ENCODE measurements at places on chromosomes 13 and 19.
A peak's percentile ranks its signal among the peaks of the same experiment; 100 is the strongest.

DNA sequence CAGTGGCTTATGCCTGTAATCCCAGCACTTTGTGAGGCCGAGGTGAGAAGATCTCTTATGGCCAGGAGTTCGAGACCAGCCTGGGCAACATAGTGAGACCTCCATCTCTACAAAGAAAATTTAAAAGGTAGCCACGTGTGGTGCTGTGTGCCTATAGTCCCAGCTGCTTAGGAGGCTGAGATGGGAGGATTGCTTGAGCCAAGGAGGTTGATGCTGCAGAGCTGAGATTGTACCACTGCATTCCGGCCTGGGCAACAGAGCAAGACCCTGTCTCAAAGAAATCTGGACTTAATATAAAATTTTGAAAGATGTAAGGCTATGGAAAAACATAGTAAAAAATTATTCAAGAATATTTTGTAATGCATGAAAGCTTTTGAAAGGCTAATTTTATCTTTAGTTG, 65.3 kb upstream of the RNF113B start:
- no peak for DNase-seq

DNA sequence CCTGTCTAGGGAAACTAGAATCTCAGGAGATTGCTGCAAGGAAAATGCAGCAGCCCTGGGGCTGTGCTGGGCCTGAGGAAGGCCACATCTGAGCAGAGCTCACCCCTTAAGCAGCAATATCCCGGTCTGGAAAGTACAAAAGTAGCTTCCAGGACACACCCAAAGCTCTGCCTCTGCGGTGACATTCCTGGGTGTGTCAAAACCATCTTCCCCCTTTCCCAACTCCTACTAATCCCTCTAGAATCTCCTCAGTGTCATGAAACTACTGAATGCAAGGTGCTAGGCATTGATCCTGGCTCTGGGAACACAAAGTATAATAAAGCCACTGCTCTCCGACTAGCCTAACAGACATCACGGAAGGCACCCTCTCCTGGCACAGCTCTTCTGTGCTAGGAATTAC, 5.0 kb downstream of the PBX4 start:
- DNase-seq: no peak

DNA sequence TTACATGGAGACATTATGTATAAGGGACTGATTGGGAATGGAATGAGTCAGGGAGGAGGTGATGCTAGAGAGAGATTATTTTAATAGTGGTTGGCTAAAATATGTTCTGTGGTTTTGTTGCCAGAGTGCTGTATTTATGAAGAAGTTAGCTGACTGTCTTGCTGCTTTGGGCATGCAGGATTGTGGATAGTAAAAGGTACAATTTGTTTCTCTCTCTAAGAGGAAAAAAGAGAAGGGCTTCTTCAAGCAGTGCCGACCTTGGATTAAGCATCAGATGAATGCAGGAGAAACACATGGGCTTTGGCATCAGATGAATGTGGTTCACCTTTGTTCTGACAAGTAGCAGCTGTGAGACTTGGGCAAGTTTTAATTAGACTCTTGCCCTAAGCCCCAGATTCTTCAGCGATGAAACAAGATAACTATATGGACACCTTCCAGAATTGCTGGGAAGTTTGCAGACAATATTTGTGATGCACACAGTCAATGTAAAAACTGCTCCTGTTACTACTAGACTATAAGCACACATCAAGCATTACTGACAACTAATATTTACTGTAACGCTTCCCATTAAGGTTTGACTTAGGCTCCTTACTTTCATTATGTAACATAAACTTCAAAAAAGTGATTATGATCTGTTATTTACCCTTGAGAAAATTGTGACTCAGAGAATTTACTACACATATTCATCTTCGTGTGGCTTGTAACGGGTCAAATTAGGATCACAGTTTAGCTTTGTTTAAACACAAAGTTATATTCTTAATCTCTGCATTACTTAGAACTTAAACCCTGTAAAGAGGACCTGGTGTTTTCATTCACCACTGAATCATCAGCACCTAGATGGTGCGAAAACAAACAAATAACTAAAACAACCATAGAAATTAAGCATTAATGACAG, 824.0 kb downstream of the PCDH9 start:
- DNase-seq: no peak

DNA sequence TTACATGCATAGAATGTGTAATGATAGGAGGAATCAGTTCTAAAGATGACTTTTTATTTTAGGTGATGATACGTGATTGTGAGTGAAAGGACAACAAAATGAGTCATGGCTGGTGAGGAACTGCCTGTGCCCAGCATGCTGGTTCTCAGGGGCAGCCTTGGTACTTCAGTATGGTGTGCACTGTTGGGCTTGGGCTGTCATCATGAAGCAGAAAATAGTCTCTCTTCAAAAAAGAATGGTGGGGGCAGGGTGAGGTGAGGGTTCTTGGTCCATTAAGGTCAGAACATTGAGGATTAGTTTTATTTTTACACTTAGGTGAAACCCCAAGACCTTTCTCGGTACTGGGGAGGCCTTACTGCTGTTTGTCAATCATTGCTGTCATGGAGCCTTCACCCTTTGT, 309.5 kb downstream of the MTUS2 start:
- no peak for DNase-seq

GRCh38 chr19:16338470-16339360, 14.1 kb downstream of the KLF2 start:
- no peak for DNase-seq

DNA sequence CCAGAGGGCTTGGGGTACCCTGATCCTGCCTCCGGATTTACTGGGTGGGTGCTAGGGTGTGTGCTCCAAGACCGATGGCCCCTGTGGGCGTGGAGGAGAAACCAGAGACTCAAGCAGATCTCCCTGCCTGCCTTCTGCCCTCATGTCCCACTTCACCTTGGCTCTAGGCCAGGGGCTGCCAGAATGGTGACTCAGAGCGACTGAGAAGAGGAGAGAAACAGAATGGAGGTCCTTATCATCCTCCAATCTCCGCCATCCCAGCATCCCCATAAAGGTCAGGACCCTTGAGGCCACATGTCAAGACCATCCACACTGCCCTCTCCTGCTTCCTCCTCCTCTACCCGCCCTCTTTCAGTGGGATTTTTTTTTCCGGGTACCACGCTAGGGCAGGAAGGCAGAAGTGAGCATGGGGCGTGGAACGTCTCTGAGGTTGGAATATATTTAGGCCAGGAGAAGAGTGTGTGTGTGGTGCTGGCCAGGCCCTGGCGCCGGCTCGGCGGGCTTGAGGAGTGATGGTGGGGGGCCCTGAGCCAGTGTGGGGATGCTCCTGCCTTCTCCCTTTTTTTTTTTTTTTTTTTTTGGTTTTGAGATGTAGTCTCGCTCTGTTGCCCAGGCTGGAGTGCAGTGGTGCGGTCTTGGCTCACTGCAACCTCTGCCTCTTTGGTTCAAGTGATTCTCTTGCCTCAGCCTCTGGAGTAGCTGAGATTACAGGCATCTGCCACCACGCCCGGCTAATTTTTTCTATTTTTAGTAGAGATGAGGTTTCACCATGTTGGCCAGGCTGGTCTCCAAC, 22.3 kb downstream of the IER2 start:
- no peak for DNase-seq

GRCh38 chr13:49602005-49602404, 16.6 kb upstream of the RCBTB1 start:
- DNase-seq: no peak

DNA sequence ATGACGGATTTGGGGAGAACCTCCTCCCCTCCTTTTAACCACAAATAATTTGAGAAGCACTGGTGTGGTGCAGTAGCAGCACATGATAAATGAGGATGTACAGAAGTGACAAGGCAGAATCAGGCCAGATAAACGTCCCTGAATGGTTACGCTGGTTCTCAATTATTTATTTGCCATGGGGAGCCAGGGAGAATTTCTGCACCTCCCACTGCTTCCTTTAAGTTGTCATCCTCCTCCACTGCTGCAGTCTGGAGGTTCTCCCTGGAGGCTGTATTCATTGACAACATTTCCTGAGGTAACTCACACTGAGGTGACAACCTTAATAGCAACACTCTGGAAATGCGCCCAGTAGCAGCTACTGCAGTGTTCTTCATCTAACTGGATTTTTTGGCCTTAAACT, 308.9 kb upstream of the SLITRK1 start:
- DNase-seq: no peak

- peak; percentile 79 for DNase-seq
Observed at GRCh38 chr13:25819856-25820530, 231.8 kb downstream of the SHISA2 start.

- DNase-seq: no peak
Observed at GRCh38 chr13:63184693-63185092, 1769.0 kb upstream of the PCDH20 start.

DNA sequence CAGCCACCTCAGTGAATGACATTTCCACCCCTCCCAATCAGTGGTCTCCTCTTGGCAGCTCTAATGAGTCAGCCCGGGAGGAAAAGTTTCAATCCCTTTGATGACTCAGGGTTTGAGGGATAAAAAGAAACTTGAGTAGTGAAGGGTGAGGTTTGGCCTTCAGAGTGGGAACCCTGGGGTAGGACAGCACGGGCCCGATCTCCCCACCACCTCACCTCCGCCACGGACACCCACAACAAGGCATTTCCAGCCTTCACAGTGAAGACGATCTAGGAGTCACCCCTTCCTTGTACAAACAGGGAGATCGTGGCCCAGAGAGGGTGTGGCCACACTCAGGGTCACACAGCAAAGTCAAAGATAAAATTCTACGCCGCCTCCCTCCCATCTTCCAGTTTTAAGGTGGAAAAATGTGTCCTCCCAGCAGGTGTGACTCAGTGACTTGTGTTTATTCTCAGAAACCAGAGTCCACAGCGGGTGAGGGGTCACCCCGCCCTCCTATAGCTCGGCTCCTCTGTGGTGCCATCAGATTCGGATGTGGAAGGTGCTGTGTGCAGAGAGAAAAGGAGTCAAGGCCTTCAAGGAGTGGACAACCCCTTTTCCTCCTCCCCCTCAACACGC, 12.3 kb downstream of the CIB3 start:
- DNase-seq: no peak

Data from NCI-H345 (cell line).